Fibroblast of skin of right quadriceps (primary cell): ENCODE measurements at places on chromosomes 12 and 14.

DNA sequence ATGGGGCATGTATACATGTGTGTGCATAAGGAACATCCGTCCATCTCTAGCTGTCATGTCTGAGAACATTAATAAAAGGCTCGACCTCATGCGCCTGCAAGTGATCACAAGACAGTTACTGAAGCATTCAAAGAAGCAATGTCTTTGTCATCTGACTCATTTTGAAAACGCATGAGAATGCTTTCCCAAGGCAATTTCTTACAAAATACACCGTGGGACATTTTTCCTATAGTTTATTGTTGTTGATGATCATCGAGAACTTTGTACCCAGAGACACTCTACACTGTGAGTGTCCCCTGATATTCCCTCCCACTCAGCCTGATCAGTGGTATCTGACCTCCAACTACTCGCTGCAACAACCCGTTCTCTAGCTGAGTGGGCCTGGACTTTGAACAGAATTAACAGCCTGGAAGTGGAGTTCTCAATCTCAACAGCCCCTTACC is 68.1 kb downstream of the ETV6 start:
- DNase-seq, result peak; percentile 55

- peak; percentile 13 for DNase-seq
These were observed 83.3 kb downstream of the PUS7L start for GRCh38 chr12:43675048-43675904.

- peak; percentile 22 for DNase-seq
These were observed 35.0 kb downstream of the ERH start for GRCh38 chr14:69363055-69363454.

- no peak for DNase-seq
These were observed 15.3 kb downstream of the RAPGEF3 start for GRCh38 chr12:47743311-47743860.

DNA sequence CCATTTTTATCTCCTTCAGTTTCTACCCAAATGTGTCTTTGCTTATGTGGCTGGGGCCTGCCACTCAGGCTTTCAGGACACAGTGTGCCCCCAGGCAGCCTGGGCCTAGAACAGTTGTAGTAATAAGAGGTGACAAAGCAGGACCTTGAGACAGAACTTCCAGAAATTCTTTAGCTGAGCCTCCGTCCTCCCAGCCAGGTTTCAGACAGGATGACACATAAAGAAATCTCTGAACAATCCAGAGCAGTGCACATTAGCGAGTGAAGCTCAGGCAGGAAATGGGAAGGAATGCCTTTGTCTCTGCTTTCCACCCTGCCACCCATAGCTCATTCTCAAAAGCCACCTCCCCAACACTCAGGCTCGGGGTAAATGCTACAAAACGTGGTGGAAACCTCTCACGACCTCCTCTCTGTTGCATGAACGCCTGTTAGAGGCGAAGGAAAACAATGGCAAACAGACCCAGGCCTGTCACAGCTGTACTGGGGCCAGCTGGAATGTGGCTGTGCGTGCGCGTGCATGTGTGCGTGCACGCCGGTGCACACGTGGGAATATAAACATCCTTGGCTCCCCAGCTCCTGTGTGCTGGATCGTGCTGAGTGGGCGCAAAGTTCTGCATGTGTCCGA is 286.7 kb downstream of the ZFP36L1 start:
- peak; percentile 88 for DNase-seq

GRCh38 chr12:67890726-67891258 is 98.5 kb upstream of the IFNG-AS1 start:
- peak; percentile 20 for DNase-seq

DNA sequence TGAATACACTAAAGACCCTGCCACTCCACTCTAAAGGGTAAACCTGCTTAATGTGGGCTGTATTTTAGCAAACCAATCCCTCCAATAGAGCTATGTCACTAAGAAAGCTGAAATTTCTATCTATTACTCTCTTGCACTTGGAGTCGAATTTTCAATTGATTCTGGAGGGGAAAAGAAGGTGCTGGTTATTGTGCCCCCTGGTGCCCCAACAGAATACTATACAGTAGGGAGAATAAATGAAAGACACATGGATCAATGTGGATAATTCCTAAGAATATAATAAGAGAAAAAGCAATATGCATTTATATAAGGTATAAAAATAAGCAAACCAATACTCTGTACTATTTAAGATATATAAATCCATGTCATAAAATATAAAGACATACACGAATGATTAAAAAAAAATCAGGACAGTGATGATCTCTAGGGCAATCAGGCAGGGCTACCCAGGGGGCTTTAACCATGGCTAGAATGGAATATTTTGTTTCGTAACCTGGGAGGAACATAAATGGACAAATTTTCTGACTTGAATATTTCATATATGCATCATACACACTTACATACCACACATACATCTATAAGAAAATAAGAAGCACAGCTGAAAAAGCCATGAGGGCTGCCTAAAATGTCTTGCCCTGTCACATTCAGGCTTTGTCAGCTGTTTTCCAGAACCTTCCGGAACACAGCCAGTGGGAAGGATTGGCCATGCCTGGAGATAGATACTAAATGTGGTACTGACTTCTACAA is 54.4 kb downstream of the EFCAB11 start:
- peak; percentile 75 for DNase-seq

GRCh38 chr12:131786331-131786730 is 41.9 kb upstream of the MMP17 start:
- DNase-seq, result no peak

DNA sequence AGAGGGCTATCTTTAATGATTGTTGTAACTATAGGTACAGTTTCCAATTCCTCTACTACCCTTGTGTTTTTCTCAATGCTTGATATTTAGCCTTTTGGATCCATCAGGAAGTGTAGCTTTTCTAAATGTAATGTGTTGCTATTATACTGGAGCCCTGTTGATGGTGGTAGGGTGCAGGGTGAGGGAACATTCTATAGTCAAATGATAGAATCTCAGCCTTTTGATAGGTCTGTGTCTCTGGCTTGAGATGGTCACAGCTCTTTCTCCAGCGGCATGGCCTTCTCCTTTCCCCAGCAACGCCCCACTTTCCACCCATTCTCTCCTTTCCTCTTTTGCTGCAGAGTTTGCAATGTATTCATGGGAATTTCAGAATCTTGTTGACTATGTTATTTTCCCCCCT is 398.6 kb downstream of the RERGL start:
- no peak for DNase-seq

- DNase-seq, result peak; percentile 79
These were observed 47.5 kb downstream of the MRPL42 start for GRCh38 chr12:93514853-93515252.

DNA sequence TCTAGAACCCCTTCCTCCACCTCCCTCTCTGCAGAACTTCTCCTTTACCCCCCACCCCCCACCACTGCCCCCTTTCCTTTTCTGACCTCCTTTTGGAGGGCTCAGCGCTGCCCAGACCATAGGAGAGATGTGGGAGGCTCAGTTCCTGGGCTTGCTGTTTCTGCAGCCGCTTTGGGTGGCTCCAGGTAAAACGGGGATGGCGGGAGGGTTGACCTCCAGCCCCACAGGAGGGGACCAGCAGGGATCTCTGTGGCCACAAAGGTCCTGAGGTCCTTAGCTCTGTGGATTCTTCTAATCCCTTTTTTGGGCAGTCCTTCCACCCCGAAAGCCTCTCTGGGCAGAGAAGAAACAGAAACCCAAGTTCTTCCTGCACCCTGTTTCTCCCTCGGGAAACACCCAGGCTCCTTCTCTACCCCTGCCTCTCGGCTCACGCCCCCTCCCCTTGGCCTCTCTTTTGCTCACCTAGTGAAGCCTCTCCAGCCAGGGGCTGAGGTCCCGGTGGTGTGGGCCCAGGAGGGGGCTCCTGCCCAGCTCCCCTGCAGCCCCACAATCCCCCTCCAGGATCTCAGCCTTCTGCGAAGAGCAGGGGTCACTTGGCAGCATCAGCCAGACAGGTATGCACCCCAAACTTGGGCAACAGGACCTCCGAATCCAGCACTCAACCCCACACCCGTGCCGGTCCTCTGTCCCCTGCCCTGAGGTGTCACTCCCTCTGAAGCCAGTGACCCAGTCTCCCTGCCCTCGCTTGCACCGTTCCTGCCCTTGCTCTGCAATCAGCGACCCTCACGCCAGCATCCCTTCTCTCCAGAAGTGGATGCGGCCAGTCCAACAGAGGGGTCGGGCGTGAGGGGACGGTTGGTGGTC is 638 bp downstream of the LAG3 start:
- DNase-seq, result no peak

DNA sequence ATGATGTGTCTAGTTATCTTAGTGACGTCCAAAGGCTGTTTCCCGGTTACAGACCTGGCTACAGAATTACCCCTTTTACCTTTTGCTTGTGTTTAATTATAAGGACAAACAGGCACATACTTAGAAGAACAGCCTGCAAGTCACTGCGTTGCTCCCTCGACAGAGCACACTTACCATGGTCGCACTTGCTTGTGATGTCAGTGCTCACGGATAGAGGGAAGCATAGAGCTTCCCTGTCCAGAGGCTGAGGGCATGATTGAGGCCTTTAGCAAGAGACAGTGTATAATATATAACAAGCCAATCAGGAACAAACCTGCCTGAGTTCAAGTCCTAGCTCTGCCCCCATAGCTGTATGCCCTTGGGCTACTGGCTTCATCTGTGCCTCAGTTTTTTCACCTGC is 73.2 kb upstream of the SCN8A start:
- no peak for DNase-seq

GRCh38 chr12:57089271-57090245 is 644 bp downstream of the NAB2 start:
- peak; percentile 59 for DNase-seq

- peak; percentile 3 for DNase-seq
These were observed 670 bp upstream of the PSMA3 start for GRCh38 chr14:58243790-58244555.

DNA sequence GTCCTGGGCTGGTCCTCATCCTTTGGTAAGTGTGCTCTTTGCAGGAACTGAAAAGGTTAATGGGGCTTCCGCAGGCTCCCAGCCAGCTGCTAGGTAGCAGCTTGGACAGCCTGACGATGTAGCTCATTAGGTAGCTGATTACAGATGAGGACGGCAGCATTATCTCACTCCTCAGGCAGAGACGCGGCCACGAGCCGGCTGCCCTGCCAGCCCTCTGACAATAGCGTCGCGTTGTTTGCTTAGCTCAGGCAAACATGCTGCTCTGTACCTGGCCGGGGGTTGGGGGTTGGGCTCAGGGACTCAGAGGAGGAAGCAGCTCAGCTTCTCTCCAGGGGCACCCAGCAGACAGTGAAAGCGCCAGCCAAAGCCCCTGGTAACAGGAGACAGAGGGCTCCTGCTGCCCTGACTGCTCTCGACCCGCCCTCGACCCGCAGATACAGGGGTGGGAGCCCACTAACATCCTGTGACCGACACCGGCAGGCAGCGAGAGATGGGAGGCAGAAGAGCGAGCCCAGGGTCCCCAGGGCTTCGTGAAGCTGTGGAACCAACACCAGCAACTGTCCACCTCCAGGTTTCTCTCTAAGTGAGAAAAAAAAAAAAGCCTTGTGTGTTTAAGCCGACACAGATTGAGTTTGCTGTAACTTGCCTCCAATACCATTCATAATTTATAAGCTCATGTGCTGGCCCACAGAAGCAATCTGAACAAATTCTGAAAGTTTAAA is 53.4 kb upstream of the DLK1 start:
- no peak for DNase-seq

GRCh38 chr12:46497739-46498138 is 125.2 kb upstream of the SLC38A2 start:
- DNase-seq, result no peak

DNA sequence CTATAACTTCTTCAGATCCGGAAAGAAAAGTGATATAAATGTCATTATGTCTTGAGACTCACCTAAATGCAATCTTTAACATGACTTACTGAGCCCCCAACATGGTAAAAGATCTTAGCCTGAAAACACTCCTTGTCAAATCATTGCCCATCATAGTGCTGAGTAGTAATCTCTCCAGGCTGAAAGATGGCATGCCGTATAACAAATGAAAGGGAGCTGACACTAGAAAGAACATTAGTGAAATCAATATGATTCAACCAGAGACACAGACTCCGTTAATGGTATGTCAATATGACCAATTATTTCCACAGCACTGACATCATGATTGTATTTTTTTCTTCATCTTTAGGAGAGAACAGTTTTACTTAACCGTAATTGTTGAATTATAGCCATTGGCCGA is 54.4 kb downstream of the BICD1 start:
- DNase-seq, result no peak

GRCh38 chr12:9741726-9742125 is 8.8 kb upstream of the CLECL1 start:
- no peak for DNase-seq

- no peak for DNase-seq
These were observed 140.0 kb downstream of the DAD1 start for GRCh38 chr14:22448905-22449599.

DNA sequence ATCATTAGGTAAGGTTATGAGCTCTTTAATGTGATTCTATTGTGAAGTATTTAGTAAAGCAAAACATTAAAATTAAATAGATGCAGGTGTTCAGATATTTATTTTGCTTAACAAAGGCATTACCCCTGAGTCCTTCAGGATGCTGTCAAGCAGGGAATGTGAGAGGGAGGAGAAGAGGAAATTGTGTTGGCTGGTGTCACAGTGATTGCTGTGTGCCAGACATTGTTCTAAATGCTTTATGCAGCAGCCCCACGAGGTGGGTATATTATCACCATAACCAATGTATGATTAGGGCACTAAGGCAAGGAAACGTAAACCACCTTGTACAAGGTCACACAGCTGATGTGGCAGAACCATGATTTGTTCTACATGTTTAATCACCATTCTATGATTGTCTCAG is 80.1 kb downstream of the STAB2 start:
- DNase-seq, result no peak

DNA sequence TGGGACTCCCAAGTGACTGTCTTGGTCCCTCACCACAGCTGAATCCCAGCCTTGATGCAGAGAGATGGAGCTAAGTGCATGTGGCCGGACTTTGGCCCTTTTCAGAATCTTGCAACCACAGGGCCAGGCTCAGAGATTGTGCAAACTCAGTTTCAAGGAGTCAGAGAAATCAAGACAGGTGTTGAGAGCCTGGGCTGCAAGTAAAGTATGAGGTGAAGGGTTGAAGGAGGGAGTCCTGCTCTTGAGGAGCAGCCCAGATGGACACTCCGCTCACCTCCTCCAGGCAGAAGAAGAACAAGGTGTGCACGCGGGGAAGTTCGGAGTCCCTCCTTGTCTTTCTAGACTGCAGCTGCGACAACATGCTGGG is 6.3 kb upstream of the BMP4 start:
- DNase-seq, result no peak

DNA sequence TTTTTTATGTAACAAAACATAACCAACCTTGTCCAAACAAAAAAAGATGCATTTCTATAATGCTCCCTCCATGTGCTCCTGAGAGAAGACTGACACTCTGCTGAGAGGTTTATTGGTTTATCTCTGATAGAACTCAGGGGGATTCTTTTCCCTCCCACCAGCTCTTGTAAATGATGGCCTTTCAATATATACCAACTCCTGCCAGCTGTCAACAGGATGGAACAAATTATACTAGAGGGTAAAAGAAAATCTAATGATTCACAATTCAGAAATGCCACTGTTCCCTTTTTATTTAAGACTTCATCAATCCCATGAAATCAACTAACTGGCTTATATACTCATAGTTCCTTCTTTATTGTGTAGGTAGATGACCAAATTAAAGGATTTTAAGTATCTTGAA is 25.4 kb downstream of the PSMC1 start:
- peak; percentile 40 for DNase-seq
